ENCODE measurements at places on chromosomes 6 and 20. TPM values are rescaled to one million over a fixed set of nuclear protein-coding genes. Genes with fewer than 3 reads are reported as not detected.

DNA sequence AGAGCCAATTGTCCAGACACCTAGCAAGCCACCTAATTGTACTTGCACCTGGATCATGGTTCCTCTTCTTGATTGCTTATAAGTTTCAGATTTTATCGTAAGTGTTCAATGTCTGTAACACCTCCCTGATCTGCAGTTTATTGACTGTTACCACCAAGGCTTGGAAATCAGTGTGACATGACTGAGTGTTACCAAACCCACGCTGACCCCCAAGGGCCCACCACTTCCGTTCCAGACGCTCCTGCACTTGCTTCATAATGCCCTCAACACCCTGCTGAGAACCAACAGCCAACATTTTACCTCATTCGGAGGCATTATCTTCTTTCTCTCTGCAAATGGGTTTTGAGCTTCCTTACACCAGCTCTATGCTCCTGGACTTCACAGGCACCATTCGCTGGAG is 6.3 kb downstream of the CCR6 start:
- DNase-seq: no peak

DNA sequence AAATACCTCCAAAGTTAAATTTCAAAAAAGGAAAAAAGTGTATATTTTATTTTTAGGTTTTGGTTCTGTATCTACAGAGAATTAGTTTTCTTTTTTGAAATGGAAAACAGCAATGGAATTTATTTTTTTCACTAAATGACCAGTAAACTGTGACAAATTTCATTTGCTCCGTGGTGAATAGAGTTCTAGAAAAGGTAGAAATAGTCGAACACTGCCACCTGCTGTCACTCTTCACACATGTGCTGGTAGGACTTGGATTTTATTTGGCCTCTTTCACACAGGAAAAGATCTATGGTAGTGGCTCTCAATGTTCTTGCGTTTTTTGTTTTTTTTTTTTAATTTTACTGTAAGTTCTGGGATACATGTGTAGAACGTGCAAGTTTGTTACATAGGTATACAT is 312.5 kb downstream of the EYA4 start:
- peak; percentile 47 for DNase-seq

DNA sequence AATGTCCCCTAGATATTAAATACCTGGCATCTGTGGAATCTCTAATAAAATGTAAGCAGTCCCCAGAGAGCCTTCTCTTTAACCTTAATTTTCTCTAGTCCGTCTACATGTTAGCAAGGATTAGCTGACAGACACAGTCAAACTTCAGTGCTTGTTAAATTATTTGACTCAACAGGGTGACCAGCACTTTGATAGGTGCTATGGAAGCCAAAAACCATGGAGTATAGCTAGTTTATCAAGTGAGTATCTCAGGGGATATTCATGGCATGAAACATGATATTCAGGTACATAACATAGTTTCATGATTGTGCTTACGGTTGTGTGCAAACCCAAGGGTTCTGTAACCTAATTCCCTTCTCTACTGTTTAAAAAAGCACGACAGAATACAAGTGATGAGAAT is 3.9 kb downstream of the RHAG start:
- no peak for DNase-seq

DNA sequence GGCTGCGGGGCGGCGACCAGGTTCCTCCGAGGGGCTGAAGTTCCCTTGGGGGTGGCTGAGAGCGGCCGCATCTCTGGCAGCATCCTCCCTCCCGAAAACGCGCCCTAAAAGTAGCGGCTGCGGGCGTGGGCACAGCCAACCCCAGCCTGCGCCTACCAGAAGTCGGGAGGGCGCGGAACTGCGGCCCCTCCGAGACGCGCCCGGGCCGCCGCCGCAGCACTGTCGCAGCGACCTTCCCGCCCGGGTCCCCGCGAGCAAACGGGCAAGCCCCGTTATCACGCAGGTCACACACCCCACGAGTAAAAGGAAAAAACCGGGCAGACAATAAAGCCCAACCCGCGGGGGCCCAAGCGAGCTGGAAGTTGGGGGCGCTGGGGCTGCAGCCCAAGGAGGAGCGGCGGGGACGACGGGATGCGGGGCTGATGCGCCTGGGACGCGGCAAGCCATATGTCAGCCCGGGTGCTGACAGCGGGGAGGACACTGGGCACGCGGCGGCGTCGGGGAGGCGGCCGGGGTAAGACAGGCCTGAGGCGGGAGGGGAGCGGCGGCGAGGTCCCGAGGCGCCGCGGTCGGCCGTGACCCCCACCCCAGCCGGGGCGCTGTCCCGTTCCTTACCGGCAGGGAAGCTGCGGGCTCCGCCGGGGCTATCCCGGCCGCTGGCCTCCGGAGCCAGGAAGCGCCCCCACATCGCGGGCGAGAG is 659 bp downstream of the CEP85L start:
- DNase-seq: peak; percentile 36

Gene GPX6
- not detected for total RNA-seq

Gene ADIG
- not detected for total RNA-seq

Gene TSBP1
- not detected for total RNA-seq

Gene CST2
- total RNA-seq: not detected

Gene IP6K3
- total RNA-seq: 0.45 TPM

DNA sequence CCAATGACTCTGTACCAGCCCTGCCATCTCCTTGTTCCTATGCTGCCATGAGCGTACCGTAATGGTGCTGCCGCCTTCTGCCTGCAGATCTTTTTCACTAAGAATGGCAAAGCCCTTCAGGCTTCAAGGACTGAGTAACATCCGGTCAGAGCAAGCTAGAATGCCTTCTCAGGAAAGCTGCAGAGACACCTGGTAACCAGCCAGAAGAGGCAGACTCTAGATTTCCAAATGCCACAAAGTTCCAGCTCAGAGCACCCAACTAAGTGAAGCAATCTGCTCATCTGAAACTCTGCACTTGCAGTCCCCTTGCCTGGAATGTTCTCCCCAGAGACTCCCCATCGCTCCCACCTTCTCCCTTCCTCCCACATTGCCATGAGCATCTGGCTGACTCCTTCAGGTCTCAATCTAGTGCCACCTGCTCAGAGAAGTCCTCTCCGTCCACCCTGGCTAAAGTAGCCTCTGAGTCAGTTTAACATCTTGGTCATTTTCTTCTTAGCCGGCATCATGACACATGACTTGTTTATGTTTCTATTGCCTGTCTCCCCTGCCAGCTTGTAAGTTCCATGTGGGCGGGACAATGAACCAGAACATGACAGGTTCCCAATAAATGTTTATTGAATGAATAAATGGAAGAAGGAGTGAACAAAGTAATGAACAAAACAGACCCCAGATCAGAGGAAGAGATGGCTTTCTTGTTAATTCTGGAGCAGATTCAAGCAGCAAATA is 6.9 kb upstream of the OCSTAMP start:
- no peak for DNase-seq

DNA sequence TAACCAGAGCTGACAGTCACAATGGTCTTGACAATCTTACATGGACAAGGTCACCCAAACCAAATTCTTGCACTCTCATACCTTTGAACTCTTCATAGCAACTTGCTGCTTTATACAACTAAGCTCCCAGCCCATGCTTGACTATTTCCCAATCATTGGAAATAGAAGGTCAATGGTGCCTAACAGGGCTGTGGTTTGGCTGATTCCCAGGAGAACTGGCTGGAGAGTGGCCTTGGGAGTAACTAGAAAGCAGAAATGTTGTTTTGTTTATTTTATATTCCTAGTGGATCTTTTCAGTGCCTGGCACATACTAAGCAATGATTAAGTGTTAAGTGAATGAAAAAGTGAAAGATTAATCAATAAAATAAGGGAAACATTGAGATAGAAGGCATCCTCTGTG is 3.0 kb downstream of the SPINT4 start:
- DNase-seq: no peak

DNA sequence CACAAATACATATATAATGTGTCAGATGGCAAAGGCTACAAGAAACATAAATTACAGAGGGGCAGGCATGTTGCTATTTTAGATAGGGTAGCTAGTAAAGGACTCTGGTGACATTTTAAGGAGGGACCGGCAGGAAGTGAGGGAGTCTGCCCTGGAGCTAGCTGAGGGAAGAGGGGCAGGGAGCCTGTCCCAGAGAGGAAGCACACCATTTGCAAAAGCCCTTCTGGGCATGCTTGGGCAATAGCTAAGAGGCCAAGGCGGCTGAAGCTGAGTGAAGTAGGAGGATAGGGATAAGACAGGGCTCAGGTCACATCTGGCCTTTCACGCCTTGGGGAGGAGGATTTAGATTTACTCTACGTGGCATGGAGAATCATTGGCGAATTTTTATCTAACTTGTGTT is 96.2 kb downstream of the RTN4IP1 start:
- DNase-seq: no peak

DNA sequence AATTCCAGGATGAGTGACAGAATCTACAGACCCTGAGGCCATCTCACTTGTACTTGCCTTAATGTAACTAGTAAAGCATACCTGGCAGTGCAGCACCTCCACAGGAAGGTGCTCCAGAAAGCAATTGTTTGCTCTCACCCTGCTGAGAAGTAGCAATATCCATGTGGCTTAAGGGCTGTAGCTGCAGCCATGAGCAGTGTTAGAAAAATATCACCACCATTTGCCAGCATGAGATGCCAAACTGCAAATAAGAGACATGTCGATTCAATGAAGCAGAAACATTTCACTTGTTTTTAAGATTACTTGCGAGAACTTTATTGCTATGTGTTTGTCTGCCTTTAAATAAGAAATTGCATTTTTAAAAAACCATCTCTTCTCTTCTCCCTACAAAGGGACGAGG is 151.5 kb downstream of the PRL start:
- DNase-seq: no peak

DNA sequence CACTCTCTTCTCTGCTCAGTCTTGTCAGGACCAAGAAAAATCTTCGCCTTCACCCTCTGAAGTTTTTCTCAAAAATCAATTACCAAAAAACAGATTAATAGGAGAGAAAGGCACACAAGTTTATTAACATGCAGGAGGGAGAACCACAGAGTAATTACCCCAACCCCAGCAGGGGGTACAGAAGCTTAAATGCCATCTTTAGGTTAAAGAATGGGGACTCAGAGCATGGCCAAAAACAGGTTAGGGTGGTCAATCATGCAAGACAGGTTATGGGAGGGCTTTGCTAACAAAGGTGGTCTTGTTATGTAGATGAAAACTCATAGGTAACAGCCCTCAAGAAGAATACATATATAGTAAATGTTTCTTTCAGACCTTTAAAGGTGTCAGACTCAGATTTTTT is 100.5 kb upstream of the BTN3A2 start:
- DNase-seq: no peak

- peak; percentile 78 for DNase-seq
Observed at GRCh38 chr20:49712996-49713752, 504 bp downstream of the B4GALT5 start.

Gene PTCHD4
- total RNA-seq: not detected

- DNase-seq: peak; percentile 98
Observed at GRCh38 chr20:62143081-62143956, at the start of the genes PSMA7 and SS18L1. Gene PSMA7 (minus strand): TSS chr20:62143394. CDS start chr20:62143303, 91 bp downstream. Gene SS18L1 (plus strand): TSS chr20:62143769. CDS start chr20:62143821, 52 bp downstream.

Gene VGLL2
- not detected for total RNA-seq

DNA sequence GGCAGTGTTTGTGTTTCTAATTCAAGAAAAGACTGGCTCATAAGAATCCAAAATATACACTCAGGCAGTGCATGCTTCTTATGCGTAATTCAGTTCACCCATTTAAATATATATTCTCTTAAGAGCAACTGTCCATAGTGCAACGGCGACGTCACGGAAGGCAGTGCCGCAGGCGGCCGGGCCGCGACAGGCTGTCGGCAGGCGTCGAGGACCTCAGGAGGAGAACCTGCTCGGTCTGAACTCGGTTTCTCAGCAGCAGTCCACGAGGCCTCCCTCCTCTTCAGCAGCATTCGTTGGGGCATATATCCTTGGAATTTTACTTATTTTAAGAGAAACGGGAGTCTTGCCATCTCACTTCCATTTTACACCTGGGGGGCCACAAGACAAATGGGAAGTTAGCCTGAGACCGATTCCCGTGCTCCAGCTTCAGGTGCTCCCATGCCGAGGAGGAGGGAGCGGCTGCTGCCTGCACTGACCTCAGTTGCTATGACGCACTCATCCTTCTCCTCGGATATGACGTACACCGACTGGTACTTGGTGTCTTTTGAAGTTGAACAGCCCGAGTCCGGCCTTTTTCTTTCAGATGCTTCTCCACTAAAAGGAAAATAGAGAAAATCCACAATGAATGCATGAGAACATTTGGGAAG is 8.2 kb downstream of the DLL1 start:
- no peak for DNase-seq

DNA sequence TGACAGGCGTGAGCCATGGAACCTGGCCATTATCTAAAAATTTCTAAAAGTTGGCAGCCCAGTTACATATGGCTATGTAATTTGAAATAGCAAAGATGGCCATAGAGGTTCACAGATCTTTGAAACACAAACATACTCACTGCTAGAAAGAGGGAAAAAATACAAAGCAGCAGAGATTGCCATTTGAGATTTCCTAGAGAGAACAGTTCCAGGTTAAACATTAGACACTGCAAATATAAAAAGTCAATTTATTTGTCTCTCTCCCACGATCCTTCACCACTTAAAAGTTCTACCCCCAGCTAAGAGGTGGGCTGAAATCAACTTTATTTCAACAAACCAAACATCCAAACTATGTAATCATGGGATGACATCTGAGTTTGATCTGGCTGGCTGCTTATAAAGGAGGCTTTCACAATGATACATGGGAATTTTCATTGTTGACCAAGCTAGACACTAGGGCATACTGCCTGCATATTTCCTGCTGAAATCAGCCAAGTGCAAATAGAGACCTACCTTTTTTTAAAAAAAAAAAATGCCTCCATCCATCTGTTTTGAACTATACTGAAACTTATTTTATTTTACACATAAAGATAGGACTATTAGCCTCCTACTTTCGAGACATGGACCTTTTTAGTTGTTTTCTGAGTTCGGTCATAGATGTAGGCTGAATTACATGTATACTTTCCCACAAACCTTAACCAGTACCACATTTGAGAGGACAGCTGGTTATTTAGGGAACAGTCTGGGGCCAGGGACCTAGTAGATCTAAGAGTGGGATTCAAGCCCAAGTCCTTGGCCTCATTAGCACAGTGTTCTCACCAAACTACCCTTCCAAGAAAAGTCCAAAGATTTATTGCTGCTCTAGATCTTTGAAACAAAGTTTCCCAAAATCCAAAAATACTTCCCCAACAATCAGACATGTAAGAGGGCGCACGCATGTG is 16.6 kb downstream of the DCDC2 start:
- DNase-seq: peak; percentile 52

DNA sequence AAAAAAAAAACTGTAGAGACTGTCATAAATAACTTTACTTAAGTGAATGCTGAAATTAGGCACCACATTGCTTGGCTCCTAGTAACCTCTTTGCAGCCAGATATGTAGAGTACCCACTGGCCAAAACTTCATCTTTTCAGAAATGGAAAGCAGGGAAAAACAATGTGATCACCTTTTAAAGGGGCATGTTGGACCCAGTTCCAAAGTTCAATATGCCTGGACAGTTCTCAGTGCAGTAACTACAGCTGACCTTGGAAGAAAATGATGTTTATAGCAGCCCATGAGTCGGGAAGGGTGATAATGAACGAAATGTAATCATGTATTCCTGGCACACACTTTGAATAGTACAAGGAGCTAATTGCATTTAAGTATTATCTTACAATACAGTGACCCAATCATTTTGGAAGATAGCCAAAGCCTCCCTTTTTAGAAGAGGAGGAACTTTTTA is 93.6 kb upstream of the TAB2 start:
- DNase-seq: no peak

- DNase-seq: peak; percentile 39
Observed at GRCh38 chr6:26195924-26196845, 109.0 kb downstream of the HFE start.

GRCh38 chr6:149393002-149393679 is 6.9 kb upstream of the SUMO4 start:
- DNase-seq: no peak

- DNase-seq: no peak
Observed at GRCh38 chr20:4443016-4443415, 278.7 kb upstream of the PRND start.

Data from Caco-2 (cell line).